ENCODE measurements at places on chromosomes 4 and X. TPM values are rescaled to one million over a fixed set of nuclear protein-coding genes. Genes with fewer than 3 reads are reported as not detected.

The CNKSR2 gene
- 9.0 TPM for total RNA-seq

The AADAT gene
- total RNA-seq = not detected

DNA sequence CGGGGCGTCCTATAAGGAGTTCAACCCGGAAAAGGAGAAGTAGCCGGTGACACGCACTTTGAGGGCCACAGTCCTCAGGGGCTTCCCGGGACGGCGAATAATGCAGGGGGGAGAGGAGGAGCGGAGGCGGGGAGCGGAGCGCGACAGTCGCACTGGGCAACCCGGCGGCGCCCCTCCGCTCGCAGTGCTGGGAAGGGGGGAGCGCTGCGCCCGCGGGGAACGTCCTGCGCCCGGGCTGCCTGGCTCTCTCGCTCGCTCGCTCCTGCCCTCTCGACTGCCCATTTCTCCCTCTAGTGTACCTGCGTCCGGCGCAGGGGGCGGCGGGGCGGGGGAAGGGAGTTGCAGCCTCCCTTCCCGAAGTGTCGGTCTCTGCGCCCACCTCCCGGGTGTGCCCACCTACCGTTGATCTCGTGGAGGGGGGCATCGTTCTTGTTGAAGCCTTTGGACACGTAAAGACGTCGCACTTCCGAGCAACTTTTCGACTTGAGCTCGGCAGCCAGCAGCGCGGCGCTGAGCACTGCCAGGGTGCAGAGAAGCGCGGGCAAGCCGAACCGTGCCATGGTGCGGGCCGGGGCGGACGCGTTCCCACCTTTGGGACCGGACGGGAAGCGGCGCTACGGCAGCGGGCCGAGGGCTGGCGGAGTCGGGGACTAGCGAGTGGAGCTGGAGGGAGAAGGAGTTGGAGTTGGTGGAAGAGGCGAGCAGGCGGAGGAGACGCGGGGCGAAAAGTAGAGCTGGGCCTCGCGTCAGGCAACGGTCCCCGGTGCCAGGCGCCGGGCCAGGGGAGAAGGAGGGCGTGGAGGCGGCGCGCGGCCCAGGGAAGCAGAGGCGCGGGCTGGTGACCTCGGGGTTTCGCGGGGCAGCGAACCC lies 648 bp downstream of the GPC4 start:
- H3K27ac ChIP-seq = no peak overlapping the region
- DNase-seq = peak; percentile 28
- peak overlapping the region; percentile 69 for H3K4me3 ChIP-seq

- no peaks in the 10 kb centered on the region for H3K36me3 ChIP-seq
- DNase-seq = no peak
- H3K27ac ChIP-seq = no peak overlapping the region
- H3K4me1 ChIP-seq = no peaks in the 10 kb centered on the region
- peaks cover 4% of the 10 kb centered on the region for H3K27me3 ChIP-seq
- no peak overlapping the region for H3K4me3 ChIP-seq
Observed at GRCh38 chr4:10260777-10261176, 144.2 kb upstream of the WDR1 start.

The FRG2 gene
- total RNA-seq = not detected

The KCTD8 gene
- not detected for total RNA-seq

GRCh38 chrX:21565025-21565424 lies 93.1 kb downstream of the KLHL34 start:
- DNase-seq = no peak
- H3K4me3 ChIP-seq = no peak overlapping the region
- no peaks in the 10 kb centered on the region for H3K4me1 ChIP-seq
- H3K36me3 ChIP-seq = peaks cover 11% of the 10 kb centered on the region
- H3K27me3 ChIP-seq = no peaks in the 10 kb centered on the region
- no peak overlapping the region for H3K27ac ChIP-seq

DNA sequence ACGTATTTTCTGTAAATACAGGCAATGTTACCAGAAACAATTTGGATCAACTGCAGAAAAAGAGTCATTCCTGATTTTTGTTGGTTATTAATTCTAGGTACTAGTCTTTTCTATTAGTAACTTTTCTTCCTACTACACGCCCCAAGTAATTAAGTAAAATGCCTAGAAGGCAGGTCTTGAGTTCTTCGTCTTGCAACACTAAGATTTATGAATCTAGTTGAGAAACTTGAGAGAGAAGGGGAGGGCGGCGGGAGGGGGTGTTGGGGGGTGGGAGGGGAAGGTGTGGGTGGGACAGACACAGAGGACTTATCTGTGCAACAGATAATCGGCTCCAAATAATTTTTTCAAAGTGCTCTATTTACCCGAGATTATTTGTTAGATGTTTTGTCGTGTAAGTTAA lies 3.0 kb downstream of the RAP2C start:
- DNase-seq = no peak
- H3K27ac ChIP-seq = peak overlapping the region; percentile 91
- peak overlapping the region; percentile 93 for H3K4me3 ChIP-seq
- no peaks in the 10 kb centered on the region for H3K27me3 ChIP-seq
- H3K36me3 ChIP-seq = peaks cover 5% of the 10 kb centered on the region

The ARHGAP4 gene
- total RNA-seq = 356 TPM

DNA sequence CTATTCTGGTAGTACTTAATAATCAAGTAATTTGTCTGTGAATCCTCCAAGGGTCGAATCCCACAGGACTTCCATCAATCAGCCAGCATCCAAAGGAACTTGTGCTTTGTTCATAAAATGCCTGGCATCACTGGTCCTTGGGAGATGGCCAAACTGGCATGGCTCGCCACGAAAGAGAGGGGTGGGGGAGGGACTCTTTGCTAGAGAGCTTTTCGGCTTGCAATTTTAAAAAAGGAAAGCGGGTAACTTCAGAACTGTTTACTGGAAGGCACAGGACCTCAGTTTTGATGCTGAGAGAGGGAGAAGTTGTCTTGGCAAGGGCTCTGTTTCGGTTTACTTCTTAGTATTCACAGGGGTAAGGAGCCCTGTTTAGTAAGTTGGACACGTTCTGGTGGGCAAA lies 79.4 kb upstream of the FHL1 start:
- DNase-seq = no peak
- no peak overlapping the region for H3K27ac ChIP-seq
- H3K36me3 ChIP-seq = peaks cover 3% of the 10 kb centered on the region
- peaks cover 23% of the 10 kb centered on the region for H3K4me1 ChIP-seq

The AMTN gene
- total RNA-seq = not detected

DNA sequence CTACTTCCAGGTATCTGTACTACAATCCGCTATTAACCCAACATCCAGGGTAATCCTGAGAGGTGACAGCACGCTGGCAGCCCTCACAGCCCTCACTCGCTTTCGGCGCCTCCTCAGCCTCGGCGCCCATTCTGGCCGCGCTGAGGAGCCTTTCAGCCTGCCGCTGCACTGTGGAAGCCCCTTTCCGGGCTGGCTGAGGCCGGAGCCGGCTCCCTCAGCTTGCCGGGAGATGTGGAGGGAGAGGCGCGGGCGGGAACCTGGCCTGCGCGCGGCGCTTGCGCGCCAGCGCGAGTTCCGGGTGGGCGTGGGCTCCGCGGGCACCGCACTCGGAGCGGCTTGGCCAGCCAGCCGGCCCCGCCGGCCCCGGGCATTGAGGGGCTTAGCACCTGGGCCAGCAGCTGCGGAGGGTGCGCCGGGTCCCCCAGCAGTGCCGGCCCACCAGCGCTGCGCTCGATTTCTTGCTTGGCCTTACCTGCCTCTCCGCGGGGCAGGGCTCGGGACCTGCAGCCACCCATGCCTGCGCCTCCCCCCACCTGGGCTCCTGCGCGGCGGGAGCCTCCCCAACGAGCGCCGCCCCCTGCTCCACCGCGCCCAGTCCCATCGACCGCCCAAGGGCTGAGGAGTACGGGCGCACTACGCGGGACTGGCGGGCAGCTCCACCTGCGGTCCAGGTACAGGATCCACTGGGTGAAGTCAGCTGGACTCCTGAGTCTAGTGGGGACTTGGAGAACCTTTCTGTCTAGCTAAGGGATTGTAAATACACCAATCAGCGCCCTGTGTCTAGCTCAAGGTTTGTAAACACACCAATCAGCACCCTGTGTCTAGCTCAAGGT lies 87.3 kb downstream of the PRSS12 start:
- DNase-seq = peak; percentile 63
- no peaks in the 10 kb centered on the region for H3K36me3 ChIP-seq
- peaks cover 14% of the 10 kb centered on the region for H3K27me3 ChIP-seq
- peaks cover 4% of the 10 kb centered on the region for H3K4me1 ChIP-seq
- H3K27ac ChIP-seq = peak overlapping the region; percentile 64
- peak overlapping the region; percentile 65 for H3K4me3 ChIP-seq

The AREG gene
- total RNA-seq = 0.40 TPM

DNA sequence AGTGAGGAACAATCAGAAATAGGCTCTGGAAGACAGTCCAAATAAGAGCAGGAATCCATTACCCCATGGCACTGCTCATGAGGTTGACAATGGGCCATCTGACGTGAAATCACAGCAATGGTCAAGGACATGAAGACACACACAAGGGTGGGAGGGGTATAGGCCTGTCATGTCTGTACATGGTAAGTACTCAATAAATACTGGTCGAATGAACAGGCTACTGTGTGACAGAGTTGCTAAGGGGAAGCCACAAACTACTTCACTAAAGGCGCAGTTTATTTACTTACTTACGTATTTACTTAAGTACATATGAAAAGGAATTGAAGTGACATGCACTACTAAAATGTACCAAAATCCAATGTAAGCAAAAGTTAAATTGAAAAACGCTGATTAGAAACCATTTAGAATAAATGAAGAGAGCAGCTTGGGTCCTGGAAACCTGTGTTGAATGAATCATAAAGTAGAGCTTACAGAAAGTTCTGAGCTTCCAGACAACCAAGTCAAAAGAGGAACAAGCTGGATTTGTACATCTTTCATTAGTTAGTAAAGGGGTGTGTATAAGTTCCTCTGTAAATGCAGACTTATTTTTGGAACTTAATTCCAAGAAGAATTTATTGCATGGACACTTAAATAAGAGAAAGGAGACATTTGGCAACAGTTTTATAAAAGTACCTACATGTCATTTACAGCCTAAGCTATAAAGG lies 32.7 kb downstream of the ALPK1 start:
- DNase-seq = no peak
- H3K27me3 ChIP-seq = no peaks in the 10 kb centered on the region
- no peak overlapping the region for H3K27ac ChIP-seq

- no peaks in the 10 kb centered on the region for H3K4me1 ChIP-seq
- no peak for DNase-seq
- H3K36me3 ChIP-seq = no peaks in the 10 kb centered on the region
- no peak overlapping the region for H3K27ac ChIP-seq
Observed at GRCh38 chrX:118773782-118774181, 46.4 kb downstream of the IL13RA1 start.

DNA sequence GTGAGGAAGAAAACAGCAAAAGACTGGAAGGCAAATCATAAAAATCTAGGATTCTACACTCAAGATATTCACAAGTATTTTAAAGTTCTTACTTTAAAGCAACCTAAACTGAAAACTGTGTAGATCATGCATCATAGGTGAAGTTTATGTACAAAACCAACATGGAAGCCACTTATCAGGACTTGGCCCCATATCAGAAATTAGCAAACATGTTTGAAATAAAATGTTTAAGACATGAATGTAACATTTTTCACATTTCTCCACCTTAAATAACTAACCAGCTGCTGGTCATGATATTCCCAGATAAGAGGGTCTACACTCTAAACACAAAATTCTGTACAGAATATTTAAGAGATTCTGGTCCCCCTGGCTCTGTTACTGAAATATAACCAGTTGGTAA lies 38.5 kb downstream of the APBB2 start:
- peaks cover 7% of the 10 kb centered on the region for H3K27me3 ChIP-seq
- no peak overlapping the region for H3K27ac ChIP-seq
- no peak for DNase-seq
- H3K36me3 ChIP-seq = no peaks in the 10 kb centered on the region
- H3K4me3 ChIP-seq = no peak overlapping the region

GRCh38 chr4:122890147-122890795 lies 32.1 kb downstream of the NUDT6 start:
- peaks cover 13% of the 10 kb centered on the region for H3K36me3 ChIP-seq
- H3K27me3 ChIP-seq = no peaks in the 10 kb centered on the region
- H3K4me1 ChIP-seq = no peaks in the 10 kb centered on the region

The ITM2A gene
- total RNA-seq = 84.6 TPM

DNA sequence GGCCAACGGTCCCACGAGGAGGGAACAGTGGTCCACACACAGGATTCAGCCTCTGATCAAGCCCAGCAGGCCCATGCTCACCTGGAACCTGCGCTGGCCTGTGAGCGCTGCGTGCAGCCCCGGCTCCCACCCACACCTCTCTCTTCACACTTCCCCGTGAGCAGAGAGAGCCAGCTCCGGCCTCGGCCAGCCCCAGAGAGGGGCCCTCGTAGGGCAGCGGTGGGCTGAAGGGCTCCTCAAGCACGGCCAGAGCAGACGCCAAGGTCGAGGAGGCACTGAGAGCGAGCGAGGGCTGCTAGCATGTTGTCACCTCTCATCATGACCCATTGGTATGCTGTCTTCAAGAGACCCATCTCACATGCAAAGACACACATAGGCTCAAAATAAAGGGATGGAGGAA lies 83.0 kb upstream of the FMR1 start:
- no peak overlapping the region for H3K27ac ChIP-seq
- no peak overlapping the region for H3K4me3 ChIP-seq
- H3K4me1 ChIP-seq = peaks cover 1% of the 10 kb centered on the region
- H3K36me3 ChIP-seq = no peaks in the 10 kb centered on the region
- no peaks in the 10 kb centered on the region for H3K27me3 ChIP-seq

DNA sequence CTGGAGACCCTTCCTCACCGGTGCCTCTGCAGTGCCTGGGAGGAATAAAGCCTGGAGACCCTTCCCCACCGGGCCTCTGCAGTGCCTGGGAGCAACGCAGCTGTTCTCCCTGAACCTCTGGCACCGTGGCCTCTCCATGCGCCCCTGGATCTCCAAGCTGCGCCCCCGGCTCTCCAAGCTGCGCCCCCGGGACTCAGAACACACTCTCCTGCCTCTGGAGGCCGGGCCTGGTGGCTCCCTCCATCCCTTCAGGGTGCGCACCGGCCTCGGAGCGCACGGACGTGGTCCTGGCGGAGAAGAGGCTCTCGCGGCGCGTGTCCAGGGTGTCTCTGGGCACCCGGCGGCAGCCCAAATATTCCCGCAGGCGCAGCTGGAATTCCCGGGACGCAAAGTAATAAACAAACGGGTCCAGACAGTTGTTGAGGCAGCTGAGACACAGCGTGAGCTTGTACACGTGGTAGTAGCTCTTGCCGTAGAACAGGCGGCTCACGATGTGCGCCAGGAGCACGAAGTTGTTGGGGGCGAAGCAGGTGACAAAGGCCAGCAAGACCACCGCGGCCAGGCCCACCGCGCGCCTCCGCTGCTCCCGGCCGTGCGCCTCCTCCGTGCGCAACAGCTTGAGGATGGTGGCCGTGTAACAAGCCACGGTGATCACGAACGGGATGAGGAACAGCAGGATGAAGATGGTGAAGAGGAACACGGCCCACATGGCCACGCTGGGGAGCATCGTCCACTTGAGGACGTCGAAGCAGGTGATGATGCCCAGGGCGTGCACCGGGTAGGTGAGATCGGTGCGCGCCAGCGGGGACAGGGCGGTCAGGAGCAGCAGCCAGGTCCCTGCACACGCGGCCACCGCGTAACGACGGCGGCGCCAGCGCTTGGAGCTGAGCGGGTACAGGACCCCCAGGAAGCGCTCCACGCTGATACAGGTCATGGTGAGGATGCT lies 12.8 kb upstream of the ASMTL start:
- peak overlapping the region; percentile 94 for H3K27ac ChIP-seq
- H3K4me1 ChIP-seq = peaks cover 61% of the 10 kb centered on the region
- H3K27me3 ChIP-seq = no peaks in the 10 kb centered on the region
- peaks cover 30% of the 10 kb centered on the region for H3K36me3 ChIP-seq
- DNase-seq = no peak

- H3K4me3 ChIP-seq = no peak overlapping the region
- H3K27me3 ChIP-seq = no peaks in the 10 kb centered on the region
- H3K36me3 ChIP-seq = peaks cover 4% of the 10 kb centered on the region
- no peak overlapping the region for H3K27ac ChIP-seq
Observed at GRCh38 chr4:121252224-121252806, 88.2 kb upstream of the TNIP3 start.

The ERVMER34-1 gene
- total RNA-seq = not detected

- H3K4me1 ChIP-seq = no peaks in the 10 kb centered on the region
- no peaks in the 10 kb centered on the region for H3K27me3 ChIP-seq
- DNase-seq = no peak
- no peak overlapping the region for H3K27ac ChIP-seq
- no peak overlapping the region for H3K4me3 ChIP-seq
- H3K36me3 ChIP-seq = no peaks in the 10 kb centered on the region
Observed at GRCh38 chr4:178056996-178057395, 614.8 kb upstream of the AGA start.

Measured in activated naive CD8-positive, alpha-beta T cell treated with anti-CD3 and anti-CD28 coated beads, Interleukin-2, amount 10 ng/mL, durations not matched to agents 7 days and 5 days (primary cell).